Activated T-cell treated with anti-CD3 and anti-CD28 coated beads for 48 hours (primary cell): ENCODE measurements at places on chromosomes 3 and 15.

DNA sequence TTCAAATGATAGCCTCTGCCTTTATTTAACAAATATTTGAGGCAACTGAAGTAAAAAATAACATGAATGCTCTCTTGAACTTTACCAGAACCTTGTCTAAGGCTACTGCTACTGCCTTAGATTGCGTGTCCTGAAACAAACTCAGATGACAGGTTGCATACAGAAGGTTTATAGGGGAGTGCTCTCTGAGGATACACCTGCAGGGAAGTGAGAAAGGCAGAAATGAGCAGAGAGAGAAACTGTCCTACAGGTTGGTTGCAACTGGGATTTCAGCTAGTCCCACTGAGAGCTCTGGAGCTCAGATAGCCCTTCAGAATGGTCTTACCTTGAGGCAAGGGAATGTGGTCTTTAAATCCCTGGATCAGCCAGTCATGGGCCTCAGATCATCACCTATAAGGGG is 165.5 kb downstream of the IL5RA start:
- no peak for DNase-seq

DNA sequence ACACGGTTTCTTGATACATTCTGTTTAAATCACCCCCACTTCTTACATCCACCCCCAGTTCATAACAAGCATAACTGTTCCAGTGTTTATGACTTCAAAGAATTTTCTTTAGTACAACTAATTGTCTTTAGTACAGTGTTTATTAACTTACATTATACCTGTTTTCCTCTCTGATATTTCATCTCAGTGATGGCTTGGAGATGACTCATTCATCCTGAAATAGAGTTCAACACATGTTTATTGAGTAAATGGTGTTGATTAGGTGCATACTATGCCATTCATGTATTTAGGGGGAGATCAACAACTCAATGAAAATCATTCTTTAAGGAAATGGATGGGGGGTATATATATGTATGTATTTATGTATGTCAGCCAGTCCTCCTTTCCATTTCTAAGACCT is 21.7 kb upstream of the UTS2B start:
- DNase-seq = no peak

- DNase-seq = no peak
Measured at GRCh38 chr3:187999821-188000220, 154.1 kb upstream of the LPP start.

- no peak for DNase-seq
Measured at GRCh38 chr3:69659180-69659910, 79.9 kb upstream of the MITF start.

DNA sequence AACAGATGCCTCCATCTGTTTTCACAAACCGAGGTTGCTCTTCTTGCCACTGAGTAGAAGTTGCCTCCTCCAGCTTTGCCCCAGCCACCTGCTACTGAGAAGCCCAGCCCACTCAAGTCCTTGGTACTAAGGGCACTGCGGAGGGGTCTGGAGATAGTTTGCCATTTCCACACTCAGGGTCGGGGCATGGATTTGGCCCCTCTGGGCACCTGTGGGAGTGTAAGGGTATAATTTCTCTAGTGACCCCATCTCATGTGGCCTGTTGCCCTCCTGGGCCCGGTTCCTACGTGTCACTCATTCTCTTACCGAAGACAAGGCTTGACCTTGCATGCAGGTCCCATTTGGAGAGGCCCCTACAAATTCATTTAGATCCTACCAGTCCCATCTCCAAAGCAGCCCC is 79.0 kb downstream of the THSD4 start:
- DNase-seq = no peak

DNA sequence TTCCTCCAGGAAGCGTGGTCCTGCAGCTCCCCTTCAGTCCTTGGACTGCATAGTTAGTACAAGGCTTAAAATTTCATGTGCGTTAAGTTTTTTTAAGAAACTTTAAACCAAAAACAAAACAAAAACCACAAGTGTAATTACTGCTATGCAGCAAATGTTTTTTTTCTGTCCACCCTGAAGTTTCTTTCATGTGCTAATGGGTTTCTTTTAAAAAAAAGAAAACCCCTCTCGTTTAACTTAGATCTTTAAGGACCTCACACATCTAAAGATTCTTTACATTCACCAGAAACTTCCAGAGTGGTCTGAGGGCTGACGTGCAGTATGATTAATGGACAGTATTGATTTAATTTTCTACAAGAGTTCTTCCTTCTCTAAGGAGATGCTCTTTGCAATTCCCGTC is 72.0 kb upstream of the PYGO1 start:
- no peak for DNase-seq

DNA sequence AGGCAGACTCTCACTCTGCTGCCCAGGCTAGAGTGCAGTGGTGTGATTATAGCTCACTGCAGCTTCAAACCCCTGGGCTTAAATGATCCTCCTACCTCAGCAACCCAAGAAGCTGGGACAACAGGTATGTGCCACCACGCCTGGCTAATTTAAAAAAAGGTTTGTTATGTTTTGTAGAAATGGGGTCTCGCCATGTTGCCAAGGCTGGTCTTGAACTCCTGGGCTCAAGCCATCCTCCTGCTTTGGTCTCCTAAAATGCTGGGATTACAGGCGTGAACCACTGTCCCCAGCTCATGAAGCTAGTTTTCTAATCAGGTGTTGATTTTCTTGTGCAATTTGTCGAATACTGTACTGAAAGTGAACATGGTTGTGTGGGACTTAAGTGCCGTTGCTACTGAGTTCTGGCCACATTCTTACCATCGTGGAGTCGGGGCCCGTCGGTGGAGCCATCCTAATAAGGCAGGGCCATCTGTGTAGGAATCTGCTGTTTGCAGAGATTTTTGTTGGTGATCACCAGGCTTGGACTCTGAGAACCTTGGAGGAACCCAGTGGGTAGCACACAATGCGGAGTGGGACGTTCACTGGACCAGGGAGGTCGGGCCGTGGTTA is 193.2 kb downstream of the GOLGA6L6 start:
- no peak for DNase-seq

DNA sequence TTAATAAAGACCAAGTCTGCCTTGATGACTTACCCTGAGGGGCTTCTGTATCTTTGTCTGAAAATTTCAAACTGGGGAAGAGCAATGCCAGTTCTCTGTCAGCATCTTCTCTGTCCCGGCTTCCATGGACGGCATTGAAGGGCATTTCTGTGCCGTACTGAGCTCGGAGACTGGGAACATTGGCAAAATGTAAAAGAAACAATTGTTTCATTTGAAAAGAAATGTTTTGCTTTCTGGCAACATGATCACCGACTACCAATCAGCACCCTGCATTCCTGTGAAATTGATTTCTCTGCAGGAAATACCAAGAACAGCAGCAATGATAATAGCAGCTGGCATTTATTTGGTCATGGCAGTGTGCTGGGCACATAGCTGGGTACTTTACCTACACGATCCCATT is 26.2 kb downstream of the NME9 start:
- no peak for DNase-seq

DNA sequence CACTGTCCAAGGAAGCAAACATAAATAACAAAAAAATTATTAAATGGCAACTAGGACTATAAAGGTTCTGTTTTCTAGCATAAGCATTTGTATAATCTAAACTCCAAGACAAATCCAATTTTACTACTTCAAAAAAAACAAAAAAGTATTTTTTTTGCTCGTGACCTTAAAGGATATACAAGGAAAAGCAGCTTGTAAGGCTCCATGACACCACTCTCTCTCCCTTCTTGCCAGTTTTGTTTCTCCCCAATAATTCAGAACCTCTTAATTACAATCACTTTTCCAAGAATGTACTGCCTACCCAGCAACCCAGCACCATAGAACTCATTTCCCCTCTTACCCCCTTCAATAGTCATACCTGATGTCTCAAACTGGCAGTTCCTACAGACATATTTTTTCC is 496.2 kb downstream of the GRM7 start:
- no peak for DNase-seq

DNA sequence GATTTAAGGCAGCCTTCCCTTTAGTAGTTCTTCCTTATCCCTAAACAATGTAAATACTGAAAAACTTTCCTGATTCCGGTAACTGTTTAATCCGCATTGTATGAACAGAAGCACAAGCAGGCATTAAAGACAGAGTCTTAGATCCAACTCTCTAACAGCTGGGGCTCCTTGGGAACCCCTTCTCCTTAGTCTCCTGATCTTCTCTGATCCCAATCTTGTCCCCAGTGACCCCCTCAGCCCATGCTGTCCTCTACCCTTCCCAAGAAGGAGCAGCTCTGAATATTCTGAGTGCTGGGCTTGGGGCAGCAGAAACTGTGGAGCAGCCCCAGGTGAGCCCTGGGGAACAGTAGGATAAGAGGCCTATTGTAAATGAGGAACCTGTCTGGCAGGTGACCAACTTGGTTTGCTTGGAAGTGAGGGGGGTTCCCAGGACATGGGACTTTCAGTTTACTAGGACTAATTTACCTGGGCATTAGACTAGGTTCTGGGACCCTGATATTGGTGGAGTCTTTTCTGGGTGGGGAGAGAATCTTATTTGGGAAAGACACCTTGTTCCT is 13.0 kb upstream of the SLC30A4 start:
- DNase-seq = no peak

DNA sequence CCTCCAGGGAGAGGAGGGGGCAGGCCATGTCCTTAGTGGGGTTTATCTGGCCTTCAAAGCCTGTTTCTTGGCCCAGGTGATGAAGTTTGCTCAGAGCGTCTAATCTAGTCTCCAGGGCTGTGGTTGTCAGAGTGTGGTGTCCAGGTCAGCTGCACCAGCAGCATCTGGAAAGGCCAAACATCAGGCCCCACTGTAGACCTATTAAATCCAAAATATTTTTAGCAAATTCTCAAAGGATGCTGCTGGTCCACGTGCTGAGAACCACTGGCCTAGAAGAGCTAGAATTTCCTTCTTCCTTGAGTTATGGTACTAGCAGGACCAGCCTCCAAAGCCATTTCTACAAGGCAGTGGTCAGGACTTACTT is 28.9 kb downstream of the SLC28A1 start:
- DNase-seq = no peak

DNA sequence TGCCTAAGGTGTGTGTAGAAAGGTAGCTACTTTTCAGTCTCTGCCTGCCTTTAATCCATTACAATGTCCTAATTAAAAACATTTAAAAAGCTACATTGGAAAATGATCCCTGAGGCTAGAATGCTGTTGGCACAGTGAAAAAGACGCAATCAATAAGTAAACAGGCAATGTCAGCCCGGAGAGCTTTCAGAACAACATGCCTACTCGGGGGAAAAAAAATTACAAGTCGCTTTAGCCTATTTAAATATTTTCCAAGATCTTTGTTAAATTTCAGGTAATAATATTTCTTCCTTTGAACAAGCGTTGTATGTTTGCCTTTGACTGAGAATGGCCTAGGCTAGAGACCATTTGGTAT is 46.6 kb upstream of the CD47 start:
- no peak for DNase-seq

GRCh38 chr3:50537421-50538129 is 30.0 kb downstream of the C3orf18 start:
- no peak for DNase-seq

DNA sequence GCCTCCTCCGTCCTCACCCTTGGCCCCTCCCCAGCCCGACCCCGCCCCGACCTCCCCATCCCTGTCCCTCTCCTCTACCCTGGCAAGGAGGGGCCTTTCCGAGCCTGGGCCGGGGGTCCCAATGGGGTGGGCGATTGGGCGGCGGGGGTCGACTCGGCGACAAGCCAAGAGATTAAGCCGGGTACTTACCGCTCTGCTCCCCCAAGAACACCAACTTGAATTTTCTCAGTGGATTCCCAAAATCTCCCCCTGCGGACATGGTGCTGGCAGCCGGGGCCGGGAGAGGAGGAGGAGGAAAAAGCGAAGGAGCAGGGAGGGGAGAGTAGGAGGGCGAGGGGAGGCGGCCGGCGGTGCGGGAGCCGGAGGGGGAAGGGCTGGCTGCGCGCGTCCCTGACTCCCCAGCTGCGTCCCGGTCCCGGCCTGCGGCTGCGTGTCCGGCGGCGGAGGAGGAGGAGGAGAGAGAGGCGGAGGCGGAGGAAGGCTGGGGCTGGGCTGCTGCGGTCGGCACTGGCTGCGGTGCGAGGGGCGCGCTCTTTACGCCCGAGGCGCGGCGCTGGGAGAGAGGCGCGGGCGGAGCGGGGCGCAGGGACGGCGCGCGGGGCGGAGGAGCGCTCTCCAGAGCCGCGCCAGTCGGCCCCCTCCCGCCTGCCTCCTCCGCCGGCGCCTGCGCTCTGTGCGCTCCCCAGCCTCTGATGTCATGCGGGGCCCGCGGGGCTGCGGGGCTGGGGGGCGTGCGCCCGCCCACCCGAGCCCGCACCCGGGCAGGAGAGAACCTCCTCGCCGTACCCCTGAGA is at the start of gene RAB6B:
Gene RAB6B, minus strand, starts transcription at position 675 of the 794 bp plus-strand sequence. Its CDS starts 416 bp downstream, at position 259.
- DNase-seq = peak; percentile 27

- no peak for DNase-seq
Measured at GRCh38 chr3:50259432-50260026, 9.4 kb upstream of the SEMA3B start.

DNA sequence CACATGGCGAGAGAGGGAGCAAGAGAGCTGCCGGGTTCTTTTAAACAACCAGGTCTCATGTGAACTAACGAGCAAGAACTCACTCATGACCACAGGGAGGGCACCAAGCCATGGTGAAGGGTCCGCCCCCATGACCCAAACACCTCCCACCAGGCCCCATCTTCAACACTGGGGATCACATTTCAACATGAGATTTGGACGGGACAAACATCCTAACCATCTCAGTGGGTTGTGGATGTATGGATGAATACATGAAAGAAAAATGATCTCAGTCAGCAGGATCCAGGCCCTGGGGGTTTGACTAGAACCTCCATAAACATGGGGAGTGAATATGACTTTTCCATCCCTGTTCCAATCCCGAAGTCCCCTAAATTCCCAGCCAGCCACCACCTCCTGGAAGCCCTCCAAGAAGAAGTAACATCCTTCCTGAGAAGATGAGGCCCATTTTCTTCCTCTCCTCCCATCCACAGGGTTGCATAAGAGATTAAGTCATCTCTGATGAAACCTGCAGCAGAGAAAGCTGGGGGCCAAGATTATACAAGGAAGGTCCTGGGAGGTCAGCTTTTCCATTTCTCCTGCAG is 9.5 kb downstream of the CAV3 start:
- DNase-seq = no peak

DNA sequence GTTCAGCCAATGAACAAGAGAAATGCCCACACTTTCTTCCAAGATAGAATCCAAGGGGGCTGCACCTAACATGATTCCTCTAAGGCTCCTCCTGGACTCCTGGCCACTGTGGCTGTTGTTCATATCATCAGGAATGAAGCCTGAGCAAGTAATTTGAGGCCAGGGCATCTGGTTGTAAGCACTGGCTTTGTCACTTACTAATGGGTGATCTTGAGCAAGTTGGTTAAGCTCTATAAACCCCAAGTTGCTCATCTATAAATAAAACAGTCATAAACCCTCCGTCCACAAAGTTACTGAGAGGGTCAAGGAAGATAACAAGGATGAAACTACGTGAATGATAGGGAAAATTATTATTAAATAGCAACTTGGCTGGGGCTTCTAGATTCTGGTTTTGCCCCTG is 58.3 kb downstream of the CDC25A start:
- no peak for DNase-seq

DNA sequence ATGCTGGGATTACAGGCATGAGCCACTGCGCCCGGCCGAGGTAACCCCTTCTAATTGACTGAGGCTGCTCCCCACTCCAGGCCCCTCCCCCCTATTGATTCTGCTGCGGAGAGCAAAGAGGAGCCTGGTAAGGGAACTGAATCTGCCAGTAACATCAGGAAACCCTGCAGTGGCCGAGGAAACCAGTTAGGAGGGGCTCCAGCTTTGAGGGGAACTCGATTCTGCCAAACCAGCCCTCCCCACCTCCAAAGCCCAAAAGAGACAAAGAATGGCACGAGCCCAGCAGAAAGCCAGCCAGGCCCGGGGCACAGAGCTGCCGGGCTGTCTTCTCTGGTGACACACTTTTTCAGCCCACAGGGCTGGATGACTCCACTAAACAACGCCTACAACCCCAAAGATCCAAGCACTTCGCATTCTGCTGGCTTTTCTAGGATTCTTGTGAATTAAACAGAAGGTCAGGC is 15.0 kb upstream of the ACAD9 start:
- no peak for DNase-seq

GRCh38 chr3:130081351-130081881 is at the start of gene ALG1L2:
Gene ALG1L2 (plus strand): TSS chr3:130081831. CDS start chr3:130082017, 186 bp downstream.
- no peak for DNase-seq
